Non-pigmented ciliary epithelial cell (primary cell): ENCODE measurements at places on chromosomes 11 and 22.

DNA sequence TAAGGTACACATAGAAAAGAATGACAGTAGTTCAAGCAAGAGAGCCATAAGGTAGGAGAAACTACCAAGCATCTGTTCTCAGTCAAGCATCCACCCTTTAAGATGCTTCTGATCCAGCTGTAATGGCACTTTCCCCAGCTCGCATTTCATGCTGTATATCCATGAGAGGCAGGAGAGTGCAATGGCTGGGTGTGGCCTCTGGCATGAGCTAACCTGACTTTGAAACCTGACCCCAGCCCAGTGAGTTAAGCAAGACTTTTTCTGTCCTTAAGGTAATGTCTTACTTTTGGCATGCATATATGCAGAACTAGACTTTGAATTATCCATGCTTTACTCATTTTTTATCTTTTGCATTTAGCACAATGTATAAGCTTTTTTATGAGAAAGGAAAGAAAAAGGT is 79.8 kb upstream of the CNTN5 start:
- no peak for DNase-seq

DNA sequence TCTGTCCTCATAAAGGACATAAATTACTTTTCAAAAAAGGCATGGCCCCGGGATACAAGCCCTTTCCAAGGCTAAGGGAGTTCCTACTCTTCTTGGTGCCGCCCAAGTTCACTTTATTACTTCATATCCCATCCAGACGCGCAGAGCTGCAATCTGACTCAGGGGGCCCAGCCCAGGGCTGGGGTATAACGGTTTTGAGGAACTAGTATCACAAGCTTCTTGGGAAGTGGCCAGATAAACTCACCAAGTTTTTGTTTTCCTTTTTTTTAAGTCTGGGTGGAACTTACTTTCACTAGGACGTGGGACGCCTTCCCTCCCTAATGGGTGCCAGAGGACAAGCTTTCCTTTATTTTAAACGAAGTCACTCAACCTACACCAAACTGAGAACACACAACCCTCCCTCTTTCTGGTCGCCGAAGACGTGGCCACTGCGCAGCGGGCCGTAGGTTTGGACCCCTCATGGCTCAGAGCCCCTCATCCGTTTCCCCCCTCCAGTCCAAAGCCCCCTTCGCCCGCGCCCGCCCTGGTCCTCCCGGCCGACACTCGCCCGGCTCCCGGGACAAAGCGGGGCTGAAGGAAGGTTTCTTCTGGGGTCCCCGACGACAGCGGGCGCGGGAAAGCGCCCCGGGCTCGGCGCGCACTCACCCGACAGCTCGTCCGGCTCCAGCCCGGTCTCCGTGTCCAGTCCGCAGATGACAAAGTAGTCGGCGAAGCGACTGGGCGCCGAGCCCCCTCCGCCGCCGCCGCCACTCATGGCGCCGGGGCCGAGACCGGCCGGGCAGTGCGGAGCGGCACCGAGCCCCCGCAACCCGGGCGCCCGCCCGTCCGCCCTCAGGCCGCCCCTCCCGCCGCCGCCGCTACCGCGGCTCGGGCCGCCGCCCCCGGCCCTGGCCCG is 587 bp downstream of the DENND5A start:
- DNase-seq, result peak; percentile 41

- no peak for DNase-seq
Observed at GRCh38 chr22:39212721-39213376, 31.9 kb downstream of the PDGFB start.

- DNase-seq, result no peak
Observed at GRCh38 chr22:29148826-29149225, 56.9 kb upstream of the EMID1 start.

GRCh38 chr22:42797011-42797410 is 60.1 kb downstream of the ARFGAP3 start:
- DNase-seq, result no peak

DNA sequence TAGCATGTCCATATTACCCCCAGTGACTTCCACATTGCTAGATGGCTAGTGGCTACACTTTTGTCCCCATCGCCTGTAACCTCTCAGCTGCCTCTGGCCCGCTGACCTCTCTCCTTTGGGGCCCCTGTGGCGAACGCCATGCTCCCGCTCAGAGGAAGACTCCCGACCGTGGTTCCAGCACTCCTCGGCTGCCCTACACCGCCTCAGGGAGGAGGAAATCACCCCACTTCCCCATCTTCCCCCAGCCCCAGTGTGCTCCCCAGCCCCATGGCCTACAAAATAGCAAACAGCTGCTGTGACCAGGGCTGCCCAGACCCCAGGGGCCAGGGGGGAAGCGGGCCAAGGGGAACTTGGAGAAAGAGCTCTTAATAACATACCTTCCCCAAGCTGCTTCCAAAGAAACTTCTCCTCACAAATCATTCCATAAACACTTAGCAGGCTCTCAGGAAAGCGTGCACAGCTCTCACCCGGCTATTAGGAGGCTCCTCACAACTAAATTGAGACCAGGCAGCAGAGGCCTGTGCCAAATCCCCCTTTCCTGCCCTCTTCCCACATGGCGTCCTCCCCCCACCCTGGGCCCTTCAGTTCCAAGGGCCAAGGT is 63.5 kb upstream of the WNT11 start:
- DNase-seq, result no peak

- no peak for DNase-seq
Observed at GRCh38 chr11:134670961-134671370, 258.9 kb upstream of the B3GAT1 start.

- no peak for DNase-seq
Observed at GRCh38 chr11:95152876-95153856, 63.5 kb downstream of the ENDOD1 start.

DNA sequence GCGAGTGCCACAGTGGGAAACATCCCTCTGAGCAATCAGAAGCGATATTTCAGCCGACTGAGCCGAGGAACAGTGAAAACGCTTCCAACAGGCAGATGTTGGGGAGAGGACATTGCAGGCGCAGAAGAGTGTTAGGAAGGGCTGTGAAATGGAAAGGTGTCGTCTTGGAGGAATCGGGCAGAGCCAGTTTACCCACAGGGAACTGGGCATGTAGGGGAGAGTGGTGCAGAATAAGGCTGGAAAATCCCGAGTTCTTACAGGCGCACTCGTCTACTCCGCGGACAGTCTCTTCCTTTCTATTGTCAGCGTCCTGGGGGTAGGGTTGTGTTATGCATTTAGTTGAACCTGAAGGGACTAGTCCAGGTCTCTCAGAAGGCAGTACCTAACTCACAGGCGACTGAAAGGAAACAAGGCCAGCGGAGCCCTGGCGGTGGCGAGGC is 1.1 kb upstream of the APLP2 start:
- no peak for DNase-seq

GRCh38 chr11:15893080-15893492 is 463.3 kb downstream of the SOX6 start:
- DNase-seq, result peak; percentile 24

GRCh38 chr11:123173040-123173855 is 21.8 kb downstream of the CLMP start:
- DNase-seq, result peak; percentile 98

- DNase-seq, result no peak
Observed at GRCh38 chr11:117818041-117818873, 6.3 kb downstream of the FXYD2 start.

DNA sequence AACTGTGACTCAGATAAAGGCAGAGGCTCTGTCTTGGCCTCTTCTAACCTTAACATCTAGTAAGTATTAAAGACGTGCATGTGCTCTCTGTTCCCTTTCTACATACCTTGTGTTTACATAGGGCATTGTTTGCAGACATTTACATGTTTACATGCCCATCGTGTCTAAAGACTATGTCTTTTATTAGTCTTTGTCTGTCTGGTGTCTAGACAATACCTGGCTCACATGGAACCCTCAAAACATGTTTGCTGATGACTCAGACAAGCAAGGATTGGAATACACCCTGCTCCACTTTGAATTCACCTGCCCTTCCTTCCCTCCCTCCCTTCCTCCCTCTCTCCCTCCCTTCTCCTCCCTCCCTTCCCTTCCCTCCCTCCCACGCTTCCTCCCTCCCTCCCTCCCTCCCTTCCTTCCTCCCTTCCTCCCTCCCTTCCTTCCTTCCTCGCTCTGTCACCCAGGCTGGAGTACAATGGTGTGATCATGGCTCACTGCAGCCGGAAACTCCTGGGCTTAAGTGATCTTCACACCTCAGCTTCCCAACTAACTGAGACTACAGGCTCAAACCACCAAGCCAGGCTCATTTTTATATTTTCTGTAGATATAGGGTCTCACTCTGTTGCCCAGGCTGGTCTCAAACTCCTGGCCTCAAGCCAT is 23.7 kb upstream of the SORL1-AS1 start:
- no peak for DNase-seq

GRCh38 chr11:94302776-94303175 is 1.6 kb upstream of the IZUMO1R start:
- no peak for DNase-seq

GRCh38 chr11:80473562-80473961 is 1032.7 kb upstream of the TENM4 start:
- no peak for DNase-seq

DNA sequence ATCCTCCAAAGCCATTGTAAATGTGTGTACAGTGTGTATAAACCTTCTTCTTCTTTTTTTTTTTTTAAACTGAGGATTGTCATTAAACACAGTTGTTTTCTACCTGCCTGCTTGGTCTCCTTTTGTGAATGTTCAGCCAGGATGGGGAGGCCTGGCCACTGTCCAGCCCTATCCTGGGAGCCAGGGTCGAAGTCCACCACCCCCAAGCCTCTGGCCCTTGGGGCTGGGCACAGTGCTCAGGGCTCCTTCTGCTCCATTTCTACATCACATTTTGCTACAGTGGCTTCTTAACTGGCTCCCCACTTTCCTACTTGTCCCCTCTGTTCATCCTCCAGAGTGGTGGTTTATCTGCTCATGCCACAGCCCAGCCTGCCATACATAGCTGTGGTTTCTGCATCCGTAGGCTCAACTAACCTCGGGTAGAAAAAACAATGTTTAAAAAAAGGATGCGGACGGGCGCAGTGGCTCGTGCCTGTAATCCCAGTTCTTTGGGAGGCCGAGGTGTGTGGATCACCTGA is 2.5 kb upstream of the SMARCB1 start:
- DNase-seq, result no peak

- peak; percentile 23 for DNase-seq
Observed at GRCh38 chr11:32962016-32962415, 53.7 kb upstream of the DEPDC7 start.

GRCh38 chr22:35044607-35045390 is 21.2 kb upstream of the ISX start:
- no peak for DNase-seq

DNA sequence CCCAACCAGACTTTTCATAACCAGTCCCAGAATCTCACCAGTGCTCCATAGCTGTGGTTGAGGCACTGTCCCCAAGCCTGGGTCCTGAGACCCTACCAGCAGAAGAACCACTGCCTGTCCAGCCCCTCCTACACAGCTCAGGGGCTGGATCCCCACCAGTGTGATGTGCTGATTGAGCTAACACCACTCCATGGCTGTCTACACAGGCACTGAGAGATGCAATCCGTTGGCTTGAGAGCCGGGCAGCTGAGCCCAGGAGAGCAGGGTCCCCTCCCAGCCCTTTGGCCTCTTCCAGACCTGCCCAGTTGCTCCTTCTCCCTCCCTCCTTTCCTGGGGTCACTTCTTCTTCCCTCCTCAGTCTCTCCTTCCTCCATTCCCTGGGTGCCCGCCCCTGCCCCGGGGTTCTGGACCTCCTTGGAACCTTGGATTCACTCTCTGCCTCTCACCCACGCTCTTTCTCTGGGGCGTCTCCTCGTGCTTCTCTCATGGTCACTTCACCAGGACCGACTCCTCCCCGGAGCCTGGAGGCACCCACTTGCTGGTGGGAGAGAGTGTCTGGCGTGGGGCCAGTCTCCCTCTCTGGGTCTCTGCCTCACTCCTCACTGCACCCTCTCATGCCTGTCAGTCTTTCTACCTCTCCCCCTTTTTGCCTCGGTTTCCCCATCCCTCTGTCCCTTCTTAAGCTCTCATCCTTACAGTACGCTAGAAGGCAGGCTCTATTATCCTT is 706 bp upstream of the SCYL1 start:
- DNase-seq, result no peak

- no peak for DNase-seq
Observed at GRCh38 chr22:29715240-29715639, 4.6 kb upstream of the CABP7 start.

DNA sequence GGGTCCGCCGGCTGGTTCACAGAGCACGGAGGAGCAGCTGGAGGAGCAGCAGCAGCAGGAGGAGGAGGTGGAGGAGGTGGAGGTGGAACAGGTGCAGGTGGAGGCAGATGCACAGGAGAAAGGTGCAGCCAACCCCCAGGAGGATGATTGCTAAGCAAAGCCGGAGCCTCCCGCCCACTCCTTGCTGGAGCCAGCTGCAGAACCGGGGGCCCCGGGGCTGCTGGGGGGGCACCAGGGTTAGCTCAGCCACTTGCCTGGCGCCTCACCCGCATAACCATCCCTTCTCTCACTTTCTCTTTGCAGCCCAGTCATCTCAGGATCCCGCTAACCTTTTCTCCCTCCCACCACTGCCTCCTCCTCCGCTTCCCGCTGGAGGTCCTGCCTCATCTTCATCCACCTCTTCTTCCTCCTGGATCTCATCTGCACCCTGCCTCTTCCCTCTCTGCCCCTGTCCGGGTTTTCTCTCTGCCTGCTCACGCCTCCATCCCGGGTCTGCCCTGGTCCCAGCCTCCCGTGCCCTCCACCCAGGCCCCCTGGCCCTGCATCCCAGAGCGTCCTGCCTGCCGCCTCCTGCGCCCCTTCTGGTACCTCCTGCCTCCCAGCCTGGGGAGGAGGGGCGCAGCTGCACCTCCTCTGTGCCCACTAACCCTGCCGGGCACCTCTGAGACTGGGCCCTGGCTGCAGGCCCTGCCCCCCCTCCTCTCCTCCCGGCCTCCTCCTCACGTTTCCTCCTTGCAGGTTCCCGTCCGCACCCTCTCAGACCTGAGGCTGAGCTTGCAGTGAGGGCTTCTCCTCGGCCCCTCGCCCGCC is 9.5 kb downstream of the KCTD17 start:
- DNase-seq, result no peak

- DNase-seq, result no peak
Observed at GRCh38 chr11:126476977-126477376, 121.5 kb downstream of the ST3GAL4 start.

- DNase-seq, result no peak
Observed at GRCh38 chr11:45906965-45907611, at the start of gene FREY1. Gene FREY1 (minus strand): TSS chr11:45907271. CDS start chr11:45907245, 26 bp downstream.

- DNase-seq, result no peak
Observed at GRCh38 chr22:20391222-20391621, 2.7 kb upstream of the ZNF74 start.
